ENCODE measurements at places on chromosomes 13 and 19.

DNA sequence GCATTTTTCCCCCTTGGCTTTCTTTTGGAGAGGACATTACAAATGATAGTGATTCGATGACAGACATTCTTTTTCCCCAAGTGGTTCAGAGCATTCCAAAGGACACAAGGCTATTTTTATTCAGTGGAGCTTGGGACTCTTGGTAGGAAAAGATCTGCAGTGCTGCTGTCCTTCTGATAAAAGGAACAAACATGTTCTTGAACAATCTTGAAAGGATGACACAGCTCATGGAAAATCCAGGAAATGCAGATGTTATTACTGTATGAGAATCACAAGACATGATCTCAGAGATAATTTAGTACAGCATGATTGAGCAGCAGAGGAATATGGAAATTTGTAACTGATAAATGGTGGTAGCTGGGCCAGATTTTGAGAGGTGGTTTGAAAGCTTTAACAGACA is 96.2 kb upstream of the RFC3 start:
- DNase-seq = no peak

DNA sequence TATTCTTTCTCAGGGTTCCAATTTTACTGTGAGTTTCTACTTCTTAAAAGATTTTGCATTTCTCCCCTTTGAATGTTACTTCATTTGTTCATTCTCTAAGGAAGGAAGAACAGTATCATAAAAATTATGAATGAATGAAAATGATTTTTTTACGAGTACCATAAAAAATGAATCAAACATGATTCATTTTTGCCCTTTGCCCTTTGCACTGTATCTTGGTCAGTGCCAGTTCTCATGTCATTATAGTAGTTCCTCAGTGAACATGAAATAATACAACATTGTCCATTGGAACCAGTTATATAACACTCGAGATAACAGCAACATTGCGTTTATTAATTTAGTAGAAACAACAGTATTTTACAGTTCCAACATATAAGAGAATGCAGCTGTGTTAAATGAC is 28.8 kb downstream of the FLT1 start:
- DNase-seq = no peak

GRCh38 chr19:16371540-16371986 is 46.9 kb downstream of the KLF2 start:
- peak; percentile 93 for DNase-seq

- no peak for DNase-seq
Measured at GRCh38 chr13:112071723-112072533, 5.0 kb downstream of the SOX1 start.

Measured in posterior vena cava (tissue), 2 donors.